ENCODE measurements at places on chromosomes 5 and 9.
A peak's percentile ranks its signal among the peaks of the same experiment; 100 is the strongest.

DNA sequence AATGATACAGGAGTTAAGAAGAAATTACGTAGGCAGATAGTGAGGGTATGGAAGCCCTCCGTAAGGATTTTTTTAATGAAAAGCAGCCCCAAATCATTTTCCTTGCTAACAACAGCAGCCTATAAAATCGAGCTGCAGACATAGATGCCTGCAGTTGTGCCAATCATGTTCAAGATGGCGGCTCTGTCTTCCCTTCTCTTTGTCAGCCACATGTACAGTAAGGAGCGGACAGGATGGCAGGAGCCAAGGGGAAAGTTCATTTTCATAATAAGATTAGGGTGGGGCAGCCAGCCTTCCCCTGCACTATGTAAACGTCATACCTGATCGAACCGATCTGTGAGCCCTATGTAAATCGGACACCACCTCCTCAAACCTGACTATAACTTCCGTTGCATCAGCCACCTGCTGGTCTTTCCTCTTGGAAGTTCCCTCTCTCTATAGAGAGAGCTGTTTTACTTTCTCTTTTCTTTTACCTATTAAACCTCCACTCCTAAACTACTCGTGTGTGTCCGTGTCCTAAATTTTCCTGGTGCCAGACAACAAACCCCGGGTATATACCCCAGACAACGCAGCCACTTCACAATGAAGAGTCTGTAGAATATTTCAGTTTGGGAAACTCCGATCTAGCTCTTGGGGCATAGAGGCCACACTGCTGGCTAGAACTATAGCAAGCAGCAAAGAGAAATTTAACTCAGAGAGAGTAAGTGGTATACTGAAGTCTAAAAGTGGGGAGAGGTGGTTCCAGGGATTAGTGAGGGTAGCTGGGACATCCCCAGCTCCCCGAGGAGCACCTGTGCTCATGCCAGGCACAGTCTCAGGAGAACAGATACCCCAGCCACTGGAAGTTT lies 20.8 kb upstream of the SLC24A2 start:
- DNase-seq: no peak

DNA sequence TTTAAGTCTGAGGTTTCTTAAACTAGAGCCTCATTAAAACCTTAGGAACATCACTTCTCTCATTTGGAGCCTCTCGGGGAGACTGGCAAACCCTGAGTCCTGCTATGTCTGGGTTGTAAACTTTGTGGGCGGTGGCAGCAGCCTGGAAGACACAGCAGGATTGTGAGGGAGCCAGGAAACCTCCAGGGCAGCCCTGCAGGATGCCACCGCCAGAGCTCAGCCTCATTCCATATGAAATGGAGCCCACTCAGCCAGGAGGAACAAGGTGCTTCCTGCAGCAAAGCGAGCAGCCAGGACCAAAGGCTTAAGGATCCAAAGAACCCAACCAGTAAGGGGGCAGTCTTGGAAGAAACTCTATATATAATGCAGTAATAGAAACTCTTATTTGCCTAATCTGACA lies 37.9 kb upstream of the IDNK start:
- DNase-seq: no peak

- DNase-seq: no peak
These were observed 40.2 kb downstream of the NAIF1 start for GRCh38 chr9:128026773-128027541.

DNA sequence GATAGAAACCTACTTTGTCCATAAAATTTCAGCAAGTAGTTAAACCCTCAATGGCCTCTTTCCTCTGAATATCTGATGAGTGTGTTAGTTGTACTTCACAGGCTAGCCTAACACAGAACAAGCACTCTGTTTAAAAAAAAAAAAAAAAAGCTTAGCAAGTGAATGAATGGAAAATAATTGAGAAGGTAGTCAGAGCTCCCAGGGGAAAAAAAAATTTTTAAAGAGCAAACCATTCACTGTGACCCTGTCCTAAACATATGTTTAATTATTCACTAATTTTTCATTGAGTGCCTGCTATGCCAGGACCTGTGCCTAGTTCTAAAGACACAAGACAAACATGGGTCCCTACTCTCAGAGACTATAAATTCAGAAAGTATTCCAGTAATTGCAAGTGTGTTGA lies 69.3 kb downstream of the SH3RF2 start:
- DNase-seq: no peak

DNA sequence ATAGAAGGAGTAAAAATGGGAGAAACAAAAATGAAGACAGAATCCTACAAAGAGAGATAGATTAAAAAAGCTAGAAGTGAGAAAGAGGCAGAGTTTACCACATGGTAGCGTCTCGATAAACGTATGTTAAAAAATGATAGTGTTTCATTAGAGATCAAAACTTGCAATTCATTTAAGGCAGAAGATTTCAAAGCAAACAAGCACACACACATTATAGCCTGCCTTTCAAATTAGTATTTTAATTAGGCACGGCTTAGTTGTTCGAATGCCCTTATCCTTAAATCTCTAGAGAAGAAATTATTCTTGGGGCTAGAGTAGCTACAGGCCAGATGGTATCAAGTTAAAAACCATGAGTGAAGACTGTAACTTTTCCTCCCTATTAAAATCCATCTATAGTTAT lies 6.0 kb downstream of the STOM start:
- DNase-seq: no peak

DNA sequence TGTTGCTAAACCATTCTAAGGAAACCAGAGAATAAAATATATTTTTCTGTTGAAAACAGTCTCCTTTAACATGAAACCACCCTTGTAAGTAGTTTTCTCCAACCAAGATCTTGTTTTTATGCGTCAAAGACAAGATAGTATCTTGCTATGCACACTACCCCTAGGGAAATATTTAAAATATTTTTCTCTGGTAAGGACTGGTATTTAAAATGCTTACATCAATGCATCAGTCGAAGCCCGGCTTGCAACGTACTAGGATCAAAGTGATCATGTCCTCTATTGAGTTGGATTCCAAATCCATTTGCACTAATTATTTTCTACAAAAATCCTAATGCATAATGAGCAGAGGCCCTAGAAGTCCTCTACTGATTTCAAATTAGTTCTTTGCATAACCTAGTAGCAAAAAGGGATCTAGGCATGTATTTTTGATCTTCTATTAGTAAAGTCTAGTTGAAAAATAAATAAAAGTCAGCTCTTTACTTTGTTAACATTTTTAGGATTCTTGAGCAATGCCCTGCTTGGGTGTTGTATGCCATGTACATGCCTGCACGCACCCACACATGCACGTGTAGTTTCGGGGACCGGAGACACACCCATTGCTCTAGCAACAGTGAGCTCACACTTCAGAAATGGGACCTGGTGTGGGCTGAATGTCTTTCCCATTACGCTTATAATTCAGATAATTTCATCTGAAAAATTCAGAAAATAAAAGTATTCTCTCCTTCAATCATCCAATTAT lies 165.0 kb upstream of the GPR151 start:
- DNase-seq: no peak

- DNase-seq: no peak
These were observed 34.4 kb downstream of the KIF2A start for GRCh38 chr5:62340392-62340791.

DNA sequence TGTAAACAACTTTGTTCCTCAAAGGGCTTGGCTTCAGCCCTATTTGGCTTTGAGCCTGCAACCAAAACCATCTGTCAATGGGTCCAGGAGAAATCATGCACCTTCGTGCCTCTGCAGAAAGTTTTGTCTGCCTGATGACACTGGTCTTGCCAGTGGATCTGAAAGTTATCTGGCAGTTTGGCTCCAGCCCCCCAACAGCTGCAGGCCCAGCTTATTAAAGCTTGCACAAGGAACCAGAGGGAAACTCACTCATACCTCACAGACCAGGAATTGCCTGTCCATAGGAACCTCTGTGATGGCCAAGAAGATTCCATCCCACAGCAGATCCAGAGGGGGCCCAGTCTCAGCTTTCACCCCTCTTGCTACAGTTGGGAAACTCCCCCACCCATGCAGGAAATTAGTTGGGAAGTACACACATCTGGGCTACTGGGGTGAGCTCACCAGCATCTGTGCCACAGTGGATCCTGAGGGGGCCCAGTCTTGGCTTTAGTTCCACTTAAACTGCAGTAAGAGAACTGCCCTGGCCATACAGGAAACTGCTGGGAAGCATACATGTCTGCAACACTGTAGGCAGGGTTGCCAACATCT lies 265.5 kb downstream of the GRIA1 start:
- no peak for DNase-seq

GRCh38 chr9:111799506-111799905 lies 4.8 kb upstream of the SHOC1 start:
- no peak for DNase-seq

- DNase-seq: no peak
These were observed 69.8 kb downstream of the ADAMTS2 start for GRCh38 chr5:179275381-179275878.

GRCh38 chr5:180862645-180863044 lies 1.6 kb upstream of the ZFP62 start:
- DNase-seq: no peak

DNA sequence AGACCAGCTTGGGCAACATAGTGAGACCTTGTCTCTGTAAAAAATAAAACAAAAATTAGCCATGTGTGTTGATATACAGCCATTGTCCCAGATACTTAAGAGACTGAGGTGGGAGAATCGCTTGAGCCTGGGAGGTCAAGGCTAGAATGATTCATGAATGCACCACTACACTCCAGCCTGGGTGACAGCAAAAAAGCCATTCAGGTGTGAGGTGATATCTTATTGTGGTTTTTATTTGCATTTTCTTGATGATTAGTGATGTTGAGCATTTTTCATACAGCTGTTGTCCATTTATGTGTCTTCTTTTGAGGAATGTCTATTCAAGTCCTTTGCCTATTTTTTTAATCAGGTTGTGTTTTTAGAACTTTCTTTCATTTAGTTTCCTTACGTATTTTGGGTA lies 23.2 kb downstream of the MTAP start:
- DNase-seq: no peak

GRCh38 chr5:90174236-90174635 lies 235.3 kb downstream of the CETN3 start:
- no peak for DNase-seq

GRCh38 chr9:116998305-116998704 lies 311.2 kb downstream of the TRIM32 start:
- peak; percentile 54 for DNase-seq

DNA sequence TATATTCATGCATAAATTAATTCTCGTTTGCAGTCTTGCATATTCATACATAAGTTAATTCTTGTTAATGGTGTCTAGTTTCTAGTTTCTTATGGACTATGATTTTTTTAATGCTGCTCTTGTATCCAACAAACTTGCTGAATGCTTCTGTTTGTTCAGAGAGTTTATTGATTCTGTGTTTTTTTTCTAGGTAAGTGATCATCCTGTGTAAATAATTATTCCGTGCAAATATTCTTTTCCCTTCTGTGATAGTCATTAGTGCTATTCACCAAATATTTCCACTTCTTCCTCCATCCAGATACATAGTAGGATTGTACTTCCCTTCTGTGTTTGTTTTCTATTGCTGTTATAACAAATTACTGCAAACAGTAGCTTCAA lies 35.8 kb upstream of the SHISAL2B start:
- no peak for DNase-seq

DNA sequence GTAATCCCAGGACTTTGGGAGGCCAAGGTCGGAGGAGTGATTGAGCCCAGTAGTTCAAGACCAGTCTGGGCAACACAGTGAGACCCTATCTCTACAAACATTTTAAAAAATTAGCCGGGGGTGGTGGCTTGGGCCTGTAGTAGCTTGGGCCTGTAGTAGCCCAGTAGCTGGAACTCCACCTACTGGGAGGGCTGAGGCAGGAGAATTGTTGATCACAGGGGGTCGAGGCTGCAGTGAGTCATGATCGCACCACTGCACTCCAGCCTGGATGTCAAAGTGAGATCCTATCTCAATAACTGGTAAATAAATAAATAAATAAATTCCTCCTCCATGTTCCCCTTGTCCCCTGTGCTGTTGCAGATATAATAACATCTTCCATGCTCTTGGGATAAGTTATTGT lies 14.3 kb downstream of the VCAN start:
- no peak for DNase-seq

DNA sequence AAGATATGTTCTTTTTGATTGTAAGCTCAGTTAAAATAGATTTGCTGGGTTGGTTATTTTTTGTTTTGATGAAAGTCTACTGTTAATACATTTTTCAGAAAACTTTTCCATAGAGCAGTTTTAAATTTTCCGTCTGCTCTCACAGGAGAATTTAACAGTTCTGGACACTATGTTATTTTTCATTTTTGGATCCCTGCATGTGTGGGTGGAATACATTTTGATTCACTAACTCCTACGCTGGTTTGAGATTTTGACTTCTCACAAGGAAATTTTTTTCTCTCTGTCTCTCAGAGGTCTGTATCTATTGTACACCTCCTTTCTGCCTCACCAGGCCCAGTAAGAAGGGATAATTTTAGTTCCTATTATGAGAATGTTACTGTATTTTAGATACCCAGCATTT lies 502.4 kb downstream of the CDH10 start:
- no peak for DNase-seq

DNA sequence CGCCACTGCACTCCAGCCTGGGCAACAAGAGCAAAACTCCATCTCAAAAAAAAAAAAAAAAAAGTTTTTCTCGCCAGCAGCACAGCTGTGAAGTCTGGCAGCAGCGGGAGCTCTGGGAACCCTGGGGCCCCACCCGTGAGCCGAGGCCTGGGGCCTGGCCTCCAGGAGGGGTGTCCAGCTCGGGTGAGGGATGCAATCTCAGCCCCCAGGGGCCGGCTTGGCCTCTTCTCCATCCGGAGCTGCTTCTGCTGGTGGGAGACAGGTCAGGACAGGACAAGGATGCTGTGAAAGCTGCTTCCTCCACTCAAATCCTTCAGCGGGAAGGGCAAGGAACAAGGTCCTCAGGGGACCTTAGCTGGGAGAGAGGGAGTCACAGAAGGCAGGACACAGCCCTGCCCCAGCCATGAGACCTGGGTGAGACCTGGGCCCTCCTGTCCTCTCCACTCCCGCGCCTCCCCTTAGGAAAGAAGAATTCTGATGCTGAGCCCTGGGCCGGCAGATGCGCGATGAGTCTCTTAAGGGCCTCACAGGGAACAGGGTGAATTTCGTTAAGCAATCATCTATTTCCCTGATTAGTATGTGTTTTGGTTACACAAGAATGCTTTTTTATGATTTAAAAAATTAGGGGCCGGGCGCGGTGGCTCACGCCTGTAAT lies 30.6 kb downstream of the PLPP7 start:
- DNase-seq: no peak

- no peak for DNase-seq
These were observed 2.3 kb downstream of the GRIN1 start for GRCh38 chr9:137141050-137141810.

GRCh38 chr9:112301420-112301819 lies 32.0 kb downstream of the PTBP3 start:
- no peak for DNase-seq

DNA sequence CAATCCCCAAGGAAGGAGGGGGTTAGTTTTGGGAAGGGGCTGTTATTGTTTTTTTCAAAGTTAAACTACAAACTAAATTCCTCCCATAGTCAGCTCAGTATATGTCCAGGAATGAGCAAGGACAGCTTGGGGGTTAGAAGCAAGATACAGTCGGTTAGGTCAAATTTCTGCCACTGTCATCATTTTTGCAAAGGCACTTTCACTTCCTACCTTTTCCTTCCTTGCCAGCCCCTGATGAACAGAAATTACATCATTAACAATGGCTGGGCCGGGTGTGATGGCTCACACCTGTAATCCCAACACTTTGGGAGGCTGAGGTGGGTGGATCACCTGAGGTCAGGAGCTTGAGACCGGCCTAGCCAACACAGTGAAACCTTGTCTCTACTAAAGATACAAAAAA lies 51.5 kb upstream of the HRH2 start:
- no peak for DNase-seq

- DNase-seq: no peak
These were observed 52.2 kb downstream of the ABHD17B start for GRCh38 chr9:71858812-71859211.

- DNase-seq: peak; percentile 71
These were observed at the start of gene PIP5K1B for GRCh38 chr9:68704814-68705530. TSS of gene PIP5K1B (plus strand) at chr9:68705240. CDS start at chr9:68822615, 117,375 bp downstream.

GRCh38 chr5:130955041-130955440 lies 210.0 kb downstream of the HINT1 start:
- no peak for DNase-seq

Measured in neuronal stem cell (in vitro differentiated cells).